Sigmoid colon (tissue), 7 donors: ENCODE measurements at places on chromosomes 7 and 10. TPM values are rescaled to one million over a fixed set of nuclear protein-coding genes. Genes with fewer than 3 reads are reported as not detected.

DNA sequence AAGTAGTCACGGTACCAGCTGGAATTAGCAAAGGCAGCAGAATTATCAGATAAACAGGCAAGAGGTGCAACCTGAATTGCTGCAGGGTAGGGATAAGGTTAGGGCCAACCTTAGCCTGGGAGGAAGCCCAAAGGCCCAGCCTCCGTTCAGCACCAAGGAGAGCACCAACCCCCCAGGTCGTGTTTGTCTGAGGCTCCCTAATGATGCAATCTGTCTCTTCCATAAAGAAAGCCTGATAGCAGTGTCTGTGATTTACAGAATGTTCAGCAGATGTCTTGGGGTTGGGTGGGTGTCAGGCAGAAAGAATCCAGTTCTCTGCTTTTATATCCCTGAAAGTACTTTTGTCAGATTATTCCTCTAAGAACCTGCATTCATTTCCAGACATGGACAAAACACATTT is 328.4 kb upstream of the AOAH start:
- H3K27ac ChIP-seq: no peak overlapping the region
- H3K4me3 ChIP-seq: no peak overlapping the region
- no peaks in the 10 kb centered on the region for H3K36me3 ChIP-seq

DNA sequence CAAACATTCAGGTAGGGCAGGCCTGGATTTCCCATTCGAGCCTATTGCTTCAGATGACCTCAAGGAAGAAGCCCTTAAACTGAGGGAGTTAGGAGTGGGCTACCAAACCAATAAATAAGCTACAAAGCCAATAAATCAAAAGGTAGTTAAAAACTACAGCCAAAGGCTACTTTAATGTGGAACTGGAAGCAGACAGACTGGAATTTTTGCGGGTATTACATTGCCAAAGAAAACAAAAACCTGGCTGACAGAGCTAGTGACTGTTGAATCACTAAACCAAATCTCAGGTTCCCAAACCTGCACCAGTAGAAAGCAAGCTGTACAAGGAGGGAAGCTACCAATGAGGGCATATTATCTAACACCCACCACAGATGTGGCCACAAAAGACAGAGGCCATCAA is 315.6 kb downstream of the GRM8 start:
- H3K27me3 ChIP-seq: no peaks in the 10 kb centered on the region
- H3K36me3 ChIP-seq: no peaks in the 10 kb centered on the region
- H3K4me3 ChIP-seq: no peak overlapping the region

DNA sequence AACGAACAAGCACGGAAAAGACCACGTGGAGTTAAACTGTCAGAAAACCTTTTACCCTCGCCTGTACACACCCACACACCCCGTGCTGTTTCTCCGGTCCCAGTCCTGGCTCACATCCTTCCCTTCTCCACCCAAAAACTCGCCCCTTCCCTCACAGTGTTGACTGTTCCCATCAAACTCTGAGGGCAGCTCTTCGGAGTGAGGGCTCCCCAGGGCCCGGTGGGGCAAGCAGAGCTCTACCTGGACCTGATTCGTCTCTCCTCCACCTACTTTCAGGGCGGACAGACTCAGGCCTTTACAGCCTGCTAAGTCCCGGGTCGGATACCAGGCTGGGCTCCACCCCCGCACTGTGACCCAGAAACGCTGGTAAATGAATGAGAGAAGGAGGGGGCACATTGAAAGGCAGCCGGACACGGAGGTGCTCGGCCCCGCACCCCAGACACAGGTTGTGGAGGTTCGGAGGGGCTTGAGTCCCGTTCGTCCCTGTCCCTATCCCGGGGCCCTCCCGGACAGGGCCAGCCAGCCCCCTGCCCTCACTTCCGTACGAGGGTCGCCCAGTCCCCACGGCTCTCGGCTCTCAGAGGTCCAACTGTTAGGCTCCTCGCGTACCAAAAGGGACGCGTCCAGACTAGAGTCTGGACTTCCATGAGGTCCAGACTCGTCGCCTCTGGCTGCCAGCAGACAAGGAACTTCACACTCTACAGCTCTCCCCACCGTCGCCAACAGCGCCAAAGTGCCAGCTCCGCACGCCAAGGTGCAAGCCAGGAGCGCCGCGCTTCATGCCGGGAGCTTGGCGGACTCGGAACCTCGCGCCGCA is 31.7 kb upstream of the ASL start:
- H3K27ac ChIP-seq: no peak overlapping the region
- peak overlapping the region; percentile 40 for H3K4me3 ChIP-seq
- no peaks in the 10 kb centered on the region for H3K27me3 ChIP-seq
- no peaks in the 10 kb centered on the region for H3K36me3 ChIP-seq
- peak; percentile 69 for DNase-seq

DNA sequence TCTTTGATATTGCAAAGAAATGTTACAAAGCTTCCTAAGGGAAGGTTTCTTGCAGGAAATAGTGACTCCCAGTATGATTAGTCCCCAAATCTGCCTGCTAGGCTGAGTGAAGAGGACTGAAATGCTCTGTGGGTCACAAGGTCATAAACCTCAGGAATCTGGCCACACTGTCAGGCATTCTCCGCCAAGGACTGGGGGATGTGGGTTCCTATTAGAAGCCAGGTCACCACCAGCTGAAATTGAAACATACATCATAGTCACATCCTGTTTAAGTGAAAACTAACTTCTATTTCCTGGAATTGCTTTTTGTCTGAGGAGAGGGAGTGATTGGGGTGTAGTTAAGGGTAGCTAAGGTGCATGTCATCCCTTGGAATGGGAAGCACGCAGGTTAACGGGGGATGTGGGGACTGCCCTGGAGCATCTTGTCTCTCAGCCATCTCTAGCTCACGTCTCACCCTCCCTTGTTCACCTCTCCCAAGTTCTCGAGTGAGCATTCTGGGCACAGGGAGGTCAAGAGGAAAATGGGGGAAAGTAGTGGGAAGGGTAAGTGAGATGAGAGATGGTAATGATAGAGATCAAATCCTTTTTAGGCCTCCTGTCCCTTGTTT is 12.0 kb upstream of the GSAP start:
- no peak for DNase-seq
- H3K36me3 ChIP-seq: no peaks in the 10 kb centered on the region
- no peak overlapping the region for H3K4me3 ChIP-seq
- H3K27ac ChIP-seq: no peak overlapping the region
- H3K27me3 ChIP-seq: no peaks in the 10 kb centered on the region

DNA sequence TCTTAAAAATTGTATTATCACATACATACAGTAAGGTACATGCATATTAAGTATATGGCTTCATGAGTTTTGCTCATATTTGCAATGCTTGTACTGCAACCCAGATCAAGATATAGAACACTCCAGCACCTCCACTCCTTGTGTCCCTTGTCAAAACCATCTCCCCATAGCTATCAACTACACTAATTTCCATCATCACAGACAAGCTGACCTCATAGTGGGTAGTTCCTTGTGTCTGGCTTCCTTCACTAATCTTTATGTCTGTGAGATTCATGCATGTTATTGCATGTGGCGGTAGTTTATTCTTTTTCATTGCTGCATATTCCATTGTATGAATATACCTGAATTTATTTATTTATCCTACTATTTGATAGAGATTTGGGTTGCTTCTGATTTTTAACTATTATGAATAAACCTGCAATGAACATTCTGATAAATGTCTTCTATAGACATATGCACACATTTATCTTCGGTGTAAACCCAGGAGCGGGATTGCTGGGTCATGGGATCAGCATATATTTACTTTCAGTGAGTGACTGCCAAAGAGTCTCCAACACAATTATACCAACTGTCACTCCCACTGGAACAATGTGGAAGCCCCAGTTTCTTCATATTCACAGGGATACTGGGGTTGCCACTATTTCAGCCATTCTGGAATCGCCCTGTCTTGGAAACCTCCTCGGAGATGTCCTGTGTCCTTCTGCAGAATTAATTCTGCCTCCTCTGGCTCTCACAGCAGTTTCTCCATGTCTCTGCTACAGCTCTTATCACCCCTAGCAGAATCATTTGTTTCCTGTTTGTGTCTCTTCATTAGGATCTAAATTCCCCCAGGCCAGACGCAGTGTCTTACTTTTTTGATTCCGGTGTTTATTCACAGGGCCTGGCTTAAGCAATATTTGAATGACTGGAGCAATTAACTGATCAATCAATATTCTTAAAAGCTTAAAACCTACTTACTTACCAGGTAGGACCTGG is 14.7 kb upstream of the ADAM12 start:
- no peak overlapping the region for H3K4me3 ChIP-seq
- peaks cover 5% of the 10 kb centered on the region for H3K27me3 ChIP-seq
- H3K36me3 ChIP-seq: no peaks in the 10 kb centered on the region
- no peak overlapping the region for H3K27ac ChIP-seq
- no peak for DNase-seq

DNA sequence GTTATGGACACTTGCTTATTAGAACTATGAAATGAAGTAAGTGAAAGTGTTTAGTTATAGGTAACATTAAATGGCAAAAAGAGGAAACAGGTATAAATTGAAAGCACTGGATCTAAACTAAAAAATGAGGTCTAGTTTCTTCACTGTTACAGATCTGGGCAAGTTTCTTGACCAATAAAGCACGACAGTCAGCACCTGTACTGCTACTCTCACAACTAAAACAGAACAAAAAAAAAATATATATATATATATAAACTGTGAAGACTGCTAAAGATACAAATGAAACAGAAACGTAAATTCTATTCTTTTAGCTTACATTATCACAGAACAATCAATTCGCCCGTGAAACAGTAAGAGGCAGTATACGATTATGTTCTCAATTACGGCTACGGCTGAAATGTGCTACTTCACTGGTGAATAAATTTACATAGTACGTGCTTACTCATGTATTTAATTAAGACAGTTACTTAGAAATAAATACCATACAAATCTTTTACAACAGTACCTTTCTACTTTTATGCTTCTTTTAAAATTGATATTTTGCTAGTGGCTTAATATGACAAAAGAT is 4.2 kb downstream of the AHR start:
- no peak for DNase-seq
- peaks cover 54% of the 10 kb centered on the region for H3K4me1 ChIP-seq
- no peak overlapping the region for H3K4me3 ChIP-seq
- no peaks in the 10 kb centered on the region for H3K36me3 ChIP-seq
- H3K27me3 ChIP-seq: no peaks in the 10 kb centered on the region

DNA sequence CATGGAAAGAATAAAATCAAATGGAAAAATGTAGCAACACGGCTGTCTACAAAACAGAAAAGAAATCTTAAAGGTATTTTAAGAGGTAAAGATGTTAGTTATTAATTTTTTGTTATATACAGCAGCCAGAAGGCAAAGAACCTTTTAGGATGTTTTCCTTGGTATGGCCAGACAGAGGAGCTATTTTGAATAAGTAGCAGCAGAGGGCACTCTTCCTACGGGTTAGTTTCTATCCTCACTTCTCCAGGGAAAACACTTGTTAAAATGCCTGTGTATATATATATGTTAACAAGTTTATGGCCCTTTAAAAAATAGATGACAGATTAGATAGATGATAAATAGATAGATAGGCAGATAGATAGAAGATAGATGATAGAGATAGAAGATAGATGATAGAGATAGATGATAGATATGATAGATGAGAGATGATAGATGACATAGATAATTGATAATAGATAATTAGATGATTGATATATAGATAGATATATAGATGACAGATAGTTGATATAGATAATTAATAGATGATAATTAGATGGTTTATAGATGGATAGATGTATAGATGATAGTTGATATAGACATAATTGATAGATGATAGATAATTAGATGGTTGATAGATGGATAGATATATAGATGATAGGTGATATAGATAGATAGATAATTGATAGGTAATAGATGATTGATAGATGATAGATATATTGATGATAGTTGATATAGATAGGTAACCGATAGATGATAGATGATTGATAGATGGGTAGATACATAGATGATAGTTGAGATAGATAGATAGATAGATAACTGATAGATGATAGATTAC is 57.8 kb upstream of the WIPF3 start:
- no peak for DNase-seq
- H3K27me3 ChIP-seq: no peaks in the 10 kb centered on the region
- H3K27ac ChIP-seq: peak overlapping the region; percentile 57
- no peaks in the 10 kb centered on the region for H3K36me3 ChIP-seq

DNA sequence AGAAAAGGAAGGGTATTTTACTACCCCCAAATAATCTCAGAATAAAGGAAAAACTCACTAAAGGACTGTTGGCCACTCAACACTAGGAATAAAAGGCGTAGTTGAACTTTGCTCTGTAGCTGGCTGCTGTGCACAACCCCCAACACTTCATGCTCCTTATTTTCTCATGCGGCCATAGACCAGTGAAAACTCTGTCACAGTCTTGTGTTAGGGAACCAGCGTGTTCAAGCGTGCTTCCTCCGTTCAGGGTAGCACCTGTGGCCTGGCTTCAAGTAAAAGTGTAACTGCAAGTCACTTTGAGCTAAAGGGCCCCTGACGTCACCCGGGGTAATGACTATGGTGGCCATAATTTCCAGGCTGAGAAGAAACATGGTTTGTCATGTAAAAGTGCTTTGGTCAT is 27.0 kb downstream of the BLNK start:
- H3K4me3 ChIP-seq: no peak overlapping the region
- H3K27ac ChIP-seq: no peak overlapping the region
- no peaks in the 10 kb centered on the region for H3K36me3 ChIP-seq
- H3K27me3 ChIP-seq: no peaks in the 10 kb centered on the region

Gene HMX2
- 0.36 TPM for total RNA-seq
